Right renal cortex interstitium (tissue), 3 donors: ENCODE measurements at places on chromosomes 5 and 9.

DNA sequence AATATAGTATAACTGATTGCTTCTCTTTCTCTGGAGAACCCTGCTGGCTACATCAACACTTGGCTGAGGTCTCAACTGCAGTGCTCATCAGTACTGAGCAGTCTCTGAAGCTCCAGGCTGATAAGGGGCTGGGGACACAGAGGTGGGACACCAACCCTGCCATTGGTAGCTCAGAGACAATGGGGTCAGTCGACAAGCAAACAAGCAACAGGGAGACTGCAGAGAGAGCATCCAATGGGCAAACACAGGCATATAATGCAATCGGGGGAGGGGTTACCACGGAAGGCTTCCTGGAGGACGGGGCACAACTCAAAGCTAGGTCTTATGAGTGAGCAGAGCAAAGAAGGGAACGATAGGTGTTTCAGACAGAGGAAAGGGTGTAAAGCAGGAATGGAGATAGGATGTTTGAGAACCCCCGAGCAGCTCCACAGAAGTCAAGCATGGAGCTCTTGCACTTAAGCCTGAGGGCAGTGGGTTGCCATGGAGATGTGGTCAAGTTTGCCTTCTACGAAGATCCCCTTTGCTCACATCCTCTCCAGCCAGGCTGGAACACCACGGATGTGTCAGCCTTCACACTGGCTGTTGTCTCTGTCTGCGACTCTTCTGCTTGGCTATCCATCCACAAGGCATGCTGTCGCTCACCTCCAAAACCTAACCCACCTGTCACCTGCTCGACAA, 21.5 kb upstream of the AKNA start:
- DNase-seq: no peak

DNA sequence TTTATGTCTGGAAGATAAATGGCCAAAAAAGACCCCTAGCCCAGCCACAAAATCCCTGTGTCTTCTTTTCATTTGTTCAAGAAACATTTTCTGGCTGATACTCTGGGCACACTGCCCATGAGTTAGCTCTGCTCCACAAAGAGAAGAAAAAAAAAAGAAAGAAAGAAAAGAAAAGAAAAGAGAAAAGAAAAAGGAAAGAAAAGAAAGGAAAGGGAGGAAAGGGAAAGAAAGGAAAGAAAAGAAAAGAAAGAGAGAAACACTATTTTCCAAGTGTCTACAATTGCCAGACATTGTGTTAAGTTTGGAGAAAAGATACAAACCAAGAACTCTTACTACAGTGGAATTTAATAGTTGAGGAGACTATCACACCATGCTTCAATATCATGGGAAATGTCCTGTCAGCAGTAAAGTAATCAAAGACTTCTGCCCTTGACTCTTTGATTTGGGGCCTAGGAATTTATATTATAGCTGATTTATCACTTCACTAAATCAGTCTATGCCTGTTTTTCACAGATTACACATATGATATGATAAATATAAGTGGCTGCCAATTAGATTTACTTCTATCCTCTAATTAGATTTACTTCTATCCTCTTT, 3.0 kb downstream of the TRMO start:
- no peak for DNase-seq

GRCh38 chr9:132554755-132555154, 27.7 kb upstream of the BARHL1 start:
- DNase-seq: no peak

GRCh38 chr9:18786911-18787650, 245.9 kb downstream of the SAXO1 start:
- DNase-seq: no peak

DNA sequence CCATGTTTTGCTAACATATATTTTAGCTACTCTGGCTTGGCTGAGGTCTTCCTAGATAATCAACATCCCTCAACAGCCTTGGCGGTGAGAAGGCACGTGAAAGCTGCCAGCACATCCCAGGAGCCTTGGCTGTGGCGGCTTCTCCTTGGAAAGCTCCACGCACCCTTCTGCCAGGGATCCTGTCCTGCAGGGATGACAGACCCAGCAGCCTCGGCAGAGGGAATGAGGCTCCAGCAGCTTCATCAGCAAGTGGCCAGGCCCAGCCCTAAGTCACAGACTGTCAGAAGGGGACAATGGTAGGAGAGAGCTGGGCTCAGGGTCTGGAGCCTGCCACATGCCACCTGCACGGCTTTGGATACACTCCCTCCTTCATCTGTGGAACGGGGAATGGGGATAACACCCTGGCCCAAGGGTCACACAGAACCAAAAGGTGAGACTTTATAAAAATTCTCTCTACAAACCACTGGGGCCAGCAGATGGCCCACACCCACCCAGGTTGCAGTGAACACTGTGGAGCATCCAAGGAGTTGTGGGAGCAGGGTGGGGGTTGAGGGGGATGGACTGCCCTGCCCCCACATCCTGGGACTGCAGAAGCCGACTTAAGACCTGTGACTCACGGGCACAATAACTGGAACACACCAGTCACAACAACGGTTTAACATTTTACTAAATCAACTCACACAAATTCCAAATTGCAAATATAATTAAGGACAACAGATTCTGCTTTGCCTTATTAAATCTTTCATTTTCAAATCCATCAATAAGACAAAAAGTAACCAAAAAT, 65.1 kb downstream of the MACROH2A1 start:
- DNase-seq: no peak

GRCh38 chr9:89699646-89700045, 94.8 kb downstream of the GADD45G start:
- DNase-seq: no peak

DNA sequence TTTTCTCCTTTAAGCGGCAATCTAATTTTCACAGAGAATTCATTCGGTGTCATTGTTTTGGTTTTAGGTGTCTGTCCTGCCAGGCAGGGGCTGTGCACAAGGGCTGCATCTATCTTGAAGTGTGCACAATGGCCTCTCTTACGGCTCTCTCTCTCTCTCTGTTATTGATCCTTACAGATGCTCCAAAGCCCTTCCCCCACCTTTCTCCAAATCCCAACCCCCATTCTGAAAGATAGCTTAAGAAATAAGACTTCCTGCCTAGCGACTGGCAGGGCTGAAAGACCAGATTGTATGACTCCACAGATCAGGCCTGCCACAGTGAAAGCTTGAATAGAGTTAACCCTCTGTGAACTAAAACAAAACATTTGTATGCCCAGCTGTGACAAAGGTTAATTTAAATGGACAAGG, 86.5 kb upstream of the NR5A1 start:
- DNase-seq: no peak

- no peak for DNase-seq
Observed at GRCh38 chr9:128244837-128245231, 31.0 kb downstream of the GOLGA2 start.

- DNase-seq: no peak
Observed at GRCh38 chr9:84296146-84296843, 44.3 kb downstream of the SLC28A3 start.

- no peak for DNase-seq
Observed at GRCh38 chr5:66454186-66455078, 141.8 kb upstream of the MAST4 start.

DNA sequence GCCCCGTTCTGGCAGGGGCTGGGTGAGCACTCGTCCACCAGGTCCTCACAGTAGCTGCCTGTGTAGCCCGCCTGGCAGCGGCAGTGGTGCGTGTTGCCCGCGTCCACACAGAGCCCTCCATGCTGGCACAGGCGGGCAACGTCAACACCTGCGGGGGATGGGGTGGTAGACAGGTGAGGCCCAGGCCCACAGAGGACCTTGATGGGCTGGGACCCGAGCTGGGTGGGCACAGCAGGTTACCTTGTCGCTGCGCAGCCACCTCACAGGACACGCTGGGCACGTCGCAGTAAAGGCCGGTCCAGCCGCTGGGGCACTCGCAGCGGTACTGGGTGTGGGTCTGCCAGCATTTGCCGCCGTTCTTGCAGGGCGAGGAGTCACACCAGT, 25.1 kb upstream of the SEC16A start:
- DNase-seq: no peak

- DNase-seq: no peak
Observed at GRCh38 chr9:113590991-113591898, 127.7 kb downstream of the RGS3 start.

GRCh38 chr9:33446946-33447798, at the start of gene AQP3:
TSS of gene AQP3 (minus strand) at chr9:33447593. CDS start at chr9:33447530, 63 bp downstream.
- DNase-seq: no peak

DNA sequence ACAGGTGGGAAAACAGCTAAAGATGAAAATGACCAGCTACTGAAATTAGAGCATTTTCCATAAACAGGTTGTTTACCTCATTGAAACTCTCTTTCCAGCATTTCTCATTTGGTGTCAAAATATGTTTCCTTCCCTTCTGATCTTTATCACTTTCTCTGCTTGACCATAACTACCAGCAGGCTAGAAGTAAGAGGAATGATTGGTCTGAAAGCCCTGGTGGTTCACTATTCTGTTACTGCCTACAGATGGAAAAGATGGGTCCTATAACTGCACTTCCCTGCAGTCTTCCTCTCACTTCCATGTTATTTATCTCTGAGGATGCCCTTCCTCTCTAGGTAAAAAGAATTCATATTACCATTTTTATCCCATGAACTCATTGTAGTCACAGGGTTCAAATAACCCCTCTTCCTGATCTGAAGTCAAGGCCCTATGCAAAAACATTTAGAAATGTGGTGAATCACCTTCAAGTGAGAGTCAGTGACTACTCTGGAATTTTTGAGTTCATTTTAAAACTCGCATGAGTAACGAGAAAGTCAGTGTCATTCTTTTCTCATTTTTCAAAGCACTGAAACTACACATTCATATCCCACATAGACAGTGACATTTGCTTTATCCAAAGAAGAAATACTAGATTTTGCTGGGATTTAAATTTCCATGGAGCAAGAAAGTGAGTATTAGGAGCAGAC, 51.7 kb downstream of the ZNF474 start:
- DNase-seq: no peak

DNA sequence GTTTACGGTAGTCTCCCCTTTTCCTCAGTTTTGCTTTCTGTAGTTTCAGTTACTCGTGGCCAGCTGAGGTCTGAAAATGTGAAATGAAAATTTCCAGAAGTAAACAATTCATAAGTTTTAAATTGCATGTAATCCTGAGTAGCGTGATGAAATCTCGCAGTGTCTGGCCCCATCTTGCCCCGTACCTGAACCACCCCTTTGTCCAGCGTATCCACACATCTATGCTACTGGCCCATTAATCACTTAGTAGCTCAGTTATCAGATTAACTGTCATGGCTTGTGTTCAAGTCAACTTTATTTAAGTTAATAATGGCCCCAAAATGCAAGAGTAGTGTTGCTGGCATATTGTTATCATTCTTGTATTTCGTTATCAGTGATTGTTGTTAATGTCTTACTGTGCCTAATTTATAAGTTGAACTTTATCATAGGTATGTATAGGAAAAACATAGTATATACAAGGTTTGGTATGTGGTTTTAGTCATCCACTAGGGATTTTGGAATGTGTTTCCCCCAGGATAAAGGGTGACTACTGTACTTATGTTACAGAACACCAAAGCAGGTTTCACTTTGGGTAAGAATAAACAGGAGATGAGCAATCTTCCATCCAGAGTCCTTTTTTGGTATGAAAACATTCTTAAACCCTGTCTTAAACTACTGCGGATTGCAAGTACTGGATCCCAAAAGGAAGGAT, 118.4 kb upstream of the KCNN2 start:
- no peak for DNase-seq

GRCh38 chr9:128293091-128293490, 17.0 kb downstream of the SWI5 start:
- DNase-seq: no peak

DNA sequence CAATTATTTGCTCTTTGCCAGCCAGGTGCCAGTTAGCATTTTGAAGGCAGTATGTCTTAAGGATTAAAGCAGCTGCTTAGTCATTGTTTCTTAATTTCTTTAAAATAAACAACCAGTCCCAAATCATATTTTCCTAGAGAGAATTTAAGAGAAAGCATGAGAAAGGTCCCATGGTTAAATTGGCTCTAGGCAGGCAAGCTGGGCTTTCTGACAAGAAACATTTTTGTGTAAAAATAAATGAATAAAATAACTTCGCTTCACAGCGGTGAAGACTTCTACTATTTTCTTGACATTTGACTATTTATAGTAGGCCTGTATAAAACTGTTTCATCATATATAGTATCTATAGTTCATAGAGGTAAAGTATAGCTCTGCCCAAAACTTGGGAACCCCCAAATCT, 617.7 kb upstream of the C9orf72 start:
- DNase-seq: no peak

DNA sequence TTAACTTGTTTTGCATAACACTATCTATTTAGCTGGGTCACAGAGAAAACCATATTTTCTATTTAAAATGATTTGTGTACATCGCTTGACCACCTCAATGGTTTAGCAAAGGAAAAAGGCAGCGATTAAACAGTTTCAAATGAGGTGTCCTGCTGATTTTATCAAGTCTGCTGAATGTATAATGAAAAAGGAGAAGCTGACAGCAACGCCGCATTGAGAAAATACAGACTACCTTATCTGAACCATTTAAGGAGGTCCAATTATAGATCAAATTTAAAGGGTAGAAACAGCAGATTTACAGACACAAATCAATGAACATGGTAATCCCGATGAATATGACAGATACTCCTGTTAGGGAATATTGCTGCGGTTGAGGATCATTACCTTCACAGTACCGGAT, 29.6 kb downstream of the PSMB7 start:
- DNase-seq: no peak
